ENCODE measurements at places on chromosomes 16 and 17.

DNA sequence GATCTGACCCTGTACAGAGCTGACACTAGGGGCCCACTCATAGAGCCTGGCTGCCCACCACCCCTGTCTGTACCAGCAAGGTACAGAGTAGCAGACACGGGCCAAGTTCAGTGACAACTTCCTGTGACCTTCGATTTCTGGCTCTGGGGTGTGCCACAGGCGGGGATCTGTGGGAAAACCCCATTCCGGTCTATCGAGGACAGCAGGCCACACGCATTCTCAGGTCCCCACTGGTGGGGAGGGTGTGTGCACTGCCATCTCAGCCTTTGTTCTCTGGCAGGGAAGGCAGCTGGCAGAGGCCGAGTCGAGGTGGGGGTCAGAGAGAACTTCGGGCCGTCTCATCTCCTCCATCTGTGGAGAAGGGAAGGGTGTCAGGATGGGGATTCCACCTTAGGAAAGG, 10.0 kb downstream of the NLE1 start:
- DNase-seq, result no peak

DNA sequence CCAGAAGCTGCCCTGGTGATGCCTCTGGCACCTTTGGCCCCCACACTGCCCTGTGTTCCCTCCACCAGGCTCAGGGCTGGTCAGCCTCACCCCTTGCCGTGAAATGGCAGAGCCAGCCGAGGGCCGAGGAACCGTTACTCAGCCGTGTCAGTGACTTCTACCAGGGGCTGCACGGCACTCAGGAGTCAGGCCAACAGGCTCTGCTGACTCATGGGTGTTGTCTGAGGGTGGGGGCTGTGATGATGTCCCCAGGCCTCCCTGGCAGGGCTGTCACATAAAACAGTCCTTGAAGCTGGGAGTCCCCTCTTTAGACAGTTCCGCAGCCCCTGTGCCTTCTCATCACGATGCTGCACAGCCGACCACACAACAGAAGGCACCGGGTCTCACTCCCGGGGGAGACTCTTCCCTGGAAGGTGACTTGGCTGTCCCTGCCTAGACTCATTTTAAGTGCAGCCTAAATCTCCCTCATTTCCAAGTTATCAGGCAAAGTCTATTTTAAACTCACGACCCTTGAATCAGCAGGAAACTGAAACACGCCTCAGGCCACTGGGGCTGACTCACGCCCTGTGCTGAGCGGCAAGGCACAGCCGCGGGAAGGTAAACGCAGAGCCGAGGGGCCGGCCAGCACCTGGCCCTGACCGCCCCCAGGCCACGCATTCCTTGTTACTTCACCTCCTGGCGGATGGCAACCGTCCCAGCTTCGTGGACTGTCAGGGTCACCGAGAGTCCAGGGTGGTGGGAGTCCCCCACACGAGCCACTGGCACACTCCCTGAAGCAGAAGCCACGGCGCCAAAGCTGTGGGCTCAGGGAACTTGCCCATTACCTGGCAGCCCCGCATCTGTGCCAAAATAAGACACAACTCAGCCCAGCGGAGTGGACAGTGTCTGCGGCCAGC, 102.6 kb downstream of the ZNF778 start:
- DNase-seq, result peak; percentile 91

- no peak for DNase-seq
Observed at GRCh38 chr17:39664581-39665561, at the start of gene TCAP. TSS of gene TCAP (plus strand) at chr17:39665349. CDS start at chr17:39665360, 11 bp downstream.

GRCh38 chr17:8963647-8964258, 1.8 kb downstream of the PIK3R5 start:
- DNase-seq, result no peak

- peak; percentile 44 for DNase-seq
Observed at GRCh38 chr16:1773703-1774447, 941 bp upstream of the MRPS34 start.

DNA sequence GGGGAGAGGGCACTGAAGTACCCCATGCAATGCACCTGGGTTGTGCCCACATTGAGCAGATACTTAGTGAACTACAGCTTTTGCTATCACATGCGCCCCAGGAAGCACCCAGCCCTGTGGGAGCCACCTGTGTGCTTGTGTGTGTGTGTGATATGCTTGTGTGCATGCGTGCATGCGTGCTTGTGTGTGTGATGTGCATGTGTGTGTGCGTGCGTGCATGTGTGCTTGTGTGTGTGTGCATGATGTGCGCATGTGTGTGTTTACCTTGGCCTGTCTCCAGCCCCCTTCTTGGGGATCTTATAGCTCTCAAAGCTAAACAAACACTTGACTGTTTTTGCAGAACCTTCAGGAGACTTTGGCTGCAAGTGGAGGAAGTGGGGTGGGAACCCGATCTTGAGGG, 841 bp downstream of the C16orf89 start:
- DNase-seq, result no peak

- DNase-seq, result no peak
Observed at GRCh38 chr17:75856062-75856756, 1.1 kb upstream of the WBP2 start.

- DNase-seq, result no peak
Observed at GRCh38 chr16:79296491-79296890, 304.0 kb downstream of the MAF start.

GRCh38 chr17:8841844-8842243, 25.6 kb downstream of the PIK3R6 start:
- no peak for DNase-seq

GRCh38 chr17:73393381-73393780, 81.6 kb upstream of the CDC42EP4 start:
- DNase-seq, result no peak

DNA sequence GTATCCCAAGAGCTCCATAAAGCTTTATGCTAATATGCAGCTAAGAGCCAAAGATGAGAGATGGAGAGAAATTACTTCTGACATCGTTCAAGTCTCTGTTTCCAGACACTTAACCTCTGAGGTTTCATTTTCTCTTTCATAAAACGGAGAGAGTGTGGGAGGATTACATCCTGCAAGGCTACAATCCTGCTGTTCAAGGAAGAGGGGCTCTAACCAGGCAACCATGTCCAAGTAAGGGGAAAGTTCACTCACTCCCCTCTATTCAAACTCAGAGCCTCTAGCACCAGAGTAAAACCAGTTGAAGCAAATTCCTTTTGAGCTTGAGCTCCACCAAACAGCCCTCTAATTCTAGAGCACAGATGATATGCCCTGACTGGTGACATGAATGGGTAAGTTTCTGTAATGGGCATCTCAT, 397.4 kb downstream of the NPIPA8 start:
- DNase-seq, result no peak

DNA sequence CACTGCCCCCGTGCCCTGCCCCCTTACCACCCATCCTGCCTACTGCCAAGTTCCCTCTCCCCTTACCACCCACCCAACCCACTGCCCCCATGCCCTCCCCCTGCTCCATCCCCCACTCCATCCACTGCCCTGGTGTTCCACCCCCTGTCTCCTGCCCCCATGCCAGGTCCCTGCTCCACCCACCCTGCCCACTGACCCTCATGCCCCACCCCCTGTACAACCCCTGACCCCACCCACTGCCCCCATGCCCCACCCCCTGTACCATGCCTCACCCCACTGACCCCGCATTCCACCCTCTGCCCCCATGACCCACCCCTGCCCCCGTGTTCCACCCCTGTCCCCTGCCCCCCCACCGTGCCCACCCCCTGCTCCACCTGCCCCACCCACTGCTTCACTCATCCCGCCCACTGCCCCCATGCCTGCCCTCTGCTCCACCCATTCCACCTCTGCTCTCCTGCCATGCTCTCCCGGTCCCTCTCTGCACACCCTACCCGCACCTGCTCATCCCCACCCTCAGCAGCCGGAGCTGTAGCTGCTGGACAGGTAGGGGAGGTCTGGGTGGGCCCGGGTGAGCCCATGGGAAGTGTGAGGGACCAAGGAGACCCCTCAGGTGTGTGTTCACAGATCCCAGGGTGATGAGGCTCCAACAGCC, 7.4 kb upstream of the FN3KRP start:
- no peak for DNase-seq

- peak; percentile 57 for DNase-seq
Observed at GRCh38 chr17:82236142-82236971, 7.5 kb downstream of the SLC16A3 start.

- DNase-seq, result no peak
Observed at GRCh38 chr16:57996406-57997175, 3.9 kb downstream of the ZNF319 start.

DNA sequence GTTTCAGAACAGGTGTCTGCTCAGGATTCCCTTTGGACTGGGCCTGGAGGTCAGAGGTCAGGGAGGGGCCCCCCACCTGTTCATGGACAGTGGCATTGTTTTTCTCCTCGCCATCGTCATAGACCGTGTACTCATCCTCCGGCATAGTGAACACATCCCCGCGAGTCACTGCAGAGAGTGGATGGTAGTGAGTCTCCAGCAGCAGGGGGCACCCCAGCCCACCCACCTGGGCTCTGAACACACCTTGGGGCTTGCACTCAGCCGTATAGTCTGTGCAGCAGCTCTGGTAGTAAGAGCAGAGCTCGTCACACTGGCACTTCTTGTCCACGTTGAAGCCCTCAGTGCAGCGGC, 448 bp downstream of the VTN start:
- DNase-seq, result no peak

- peak; percentile 91 for DNase-seq
Observed at GRCh38 chr17:59440757-59441463, 109.5 kb downstream of the YPEL2 start.

DNA sequence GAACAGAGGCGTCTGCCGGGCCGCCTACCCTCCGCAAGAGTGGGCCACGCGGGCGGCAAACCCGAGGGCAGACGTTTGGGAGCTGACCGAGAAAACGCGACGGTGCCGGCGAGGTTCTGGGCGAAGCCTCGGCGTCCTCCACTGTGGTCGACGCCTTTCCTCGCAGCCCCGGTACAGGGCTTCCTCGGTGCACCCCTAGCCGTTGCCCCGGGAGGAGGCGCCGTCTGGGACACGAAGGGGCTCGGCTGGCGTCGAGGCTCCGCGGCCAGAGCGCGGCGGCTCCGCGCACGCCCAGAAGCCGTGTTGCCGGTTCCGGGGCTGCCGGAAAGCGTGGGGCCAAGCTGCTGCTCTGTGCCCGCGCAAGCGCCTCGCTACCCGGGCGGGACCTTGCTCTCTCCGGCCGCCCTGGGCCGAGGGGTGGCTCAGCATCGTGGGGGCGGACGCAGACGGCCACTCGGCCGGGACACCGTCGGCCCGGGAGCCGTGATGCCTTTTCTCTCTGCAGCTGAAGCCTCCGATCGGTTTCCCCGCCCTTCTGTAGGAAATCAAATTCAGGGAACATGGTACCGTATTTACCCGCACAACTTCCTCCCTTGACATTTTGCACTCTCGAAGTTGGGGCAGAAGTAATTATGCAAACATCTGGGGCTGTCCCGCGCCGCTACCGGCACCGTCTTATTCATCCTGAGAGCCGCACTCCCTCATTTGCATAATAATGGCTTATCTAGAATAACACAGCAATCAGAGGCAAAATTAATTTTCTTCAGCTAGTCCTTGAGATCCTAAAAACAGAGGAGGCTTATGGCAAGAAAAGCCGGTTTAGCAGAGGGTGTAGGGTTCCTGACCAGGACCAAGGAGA, 7.3 kb upstream of the CBX8 start:
- peak; percentile 26 for DNase-seq

GRCh38 chr16:10769381-10769780, 25.7 kb downstream of the NUBP1 start:
- no peak for DNase-seq

Measured in EH (cell line).